SK-N-SH treated with all-trans-retinoic acid at 6 μM for 48 hours (cell line): ENCODE measurements at places on chromosomes 13 and 19.

DNA sequence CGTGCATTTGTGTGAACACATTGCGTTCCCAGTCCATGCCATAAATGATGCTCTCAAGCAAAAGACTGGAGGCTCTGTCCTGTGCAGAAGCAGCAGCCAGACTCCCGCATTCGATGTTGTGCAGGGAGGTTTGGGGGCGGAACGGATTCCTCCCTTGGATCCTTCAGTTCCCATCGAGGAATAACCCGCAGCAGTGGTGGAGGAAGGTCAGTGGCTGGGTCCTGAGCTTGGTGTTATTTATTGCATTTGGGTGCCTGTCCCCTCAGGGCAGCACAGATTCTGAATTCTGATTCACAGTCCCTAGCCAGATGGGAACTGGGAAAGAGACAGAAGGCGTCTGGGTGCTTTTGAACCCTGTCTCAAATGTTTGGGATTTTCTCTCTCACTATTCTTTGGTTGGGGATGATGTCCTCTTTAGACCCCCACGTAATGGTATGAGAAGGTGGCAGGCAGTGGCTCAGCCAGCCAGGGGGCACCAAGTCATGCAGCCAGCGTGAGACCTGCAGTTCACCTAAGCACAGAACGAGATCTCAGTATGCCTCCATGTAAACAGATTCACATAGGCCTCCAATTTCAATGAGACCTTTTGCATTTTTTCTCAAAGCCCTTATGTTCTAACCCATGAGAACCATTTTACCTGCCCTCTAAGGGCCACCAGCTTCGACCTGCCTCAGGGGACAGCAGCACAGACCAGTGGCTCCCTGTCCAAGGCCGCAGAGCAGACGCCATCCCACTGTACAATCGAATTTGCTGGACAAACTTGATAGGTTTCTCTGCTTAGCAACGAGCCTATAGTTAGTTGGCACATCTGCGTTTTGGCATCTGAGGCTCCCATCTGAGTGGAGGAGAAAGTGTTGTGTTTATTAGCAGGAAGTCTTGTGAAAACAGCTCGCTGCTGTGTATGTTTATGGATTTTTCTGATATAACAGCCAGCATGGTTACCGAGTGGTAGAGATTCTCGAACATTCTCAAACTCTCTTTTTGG lies 17.8 kb downstream of the KCTD15 start:
- no peak; the same call in 2 of the 3 replicates for ATAC-seq

- no peak for ATAC-seq
Measured at GRCh38 chr19:7624810-7625209, 4.5 kb downstream of the XAB2 start.

- ATAC-seq, result no peak
Measured at GRCh38 chr19:12774588-12775555, at the start of gene HOOK2. Gene HOOK2 (minus strand): TSS chr19:12775552. CDS start chr19:12775449, 103 bp downstream.

DNA sequence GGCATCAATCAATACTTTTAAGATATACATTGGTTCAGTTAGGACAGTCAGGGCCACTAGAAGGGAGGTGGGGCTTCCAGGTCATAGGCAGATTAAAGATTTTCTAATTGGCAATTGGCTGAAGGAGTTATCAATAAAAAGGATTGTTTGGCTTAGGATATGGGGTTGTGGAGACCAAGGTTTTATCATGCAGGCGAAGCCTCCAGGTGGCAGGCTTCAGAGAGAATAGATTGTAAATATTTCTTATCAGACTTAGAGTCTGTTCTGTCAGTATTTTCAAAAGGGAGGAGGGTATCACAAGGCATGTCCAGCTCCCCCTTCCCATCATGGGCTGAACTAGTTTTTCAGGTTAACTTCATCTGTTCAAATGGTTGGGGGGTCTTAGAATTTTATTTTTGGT lies 77.4 kb upstream of the FARP1 start:
- no peak for ATAC-seq

DNA sequence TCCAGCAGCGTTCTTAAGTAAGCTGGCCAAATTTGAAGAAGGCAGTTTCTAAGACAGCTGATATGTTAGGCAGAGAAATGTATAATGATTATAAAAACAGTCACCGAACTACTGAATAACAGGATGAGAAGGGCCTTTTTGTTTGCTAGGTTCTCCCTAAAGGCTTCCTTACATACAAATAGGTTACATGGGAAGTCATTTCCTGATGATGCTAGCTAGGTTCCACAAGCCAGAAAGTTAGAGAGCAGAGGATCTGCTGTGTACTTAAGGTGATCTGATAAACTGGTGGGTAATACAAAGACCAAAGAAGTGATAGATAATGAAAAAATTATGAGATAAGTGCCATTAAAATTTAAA lies 139.7 kb downstream of the VWA8 start:
- ATAC-seq, result no peak

GRCh38 chr19:44848812-44849447 lies 2.8 kb downstream of the NECTIN2 start:
- no peak for ATAC-seq

DNA sequence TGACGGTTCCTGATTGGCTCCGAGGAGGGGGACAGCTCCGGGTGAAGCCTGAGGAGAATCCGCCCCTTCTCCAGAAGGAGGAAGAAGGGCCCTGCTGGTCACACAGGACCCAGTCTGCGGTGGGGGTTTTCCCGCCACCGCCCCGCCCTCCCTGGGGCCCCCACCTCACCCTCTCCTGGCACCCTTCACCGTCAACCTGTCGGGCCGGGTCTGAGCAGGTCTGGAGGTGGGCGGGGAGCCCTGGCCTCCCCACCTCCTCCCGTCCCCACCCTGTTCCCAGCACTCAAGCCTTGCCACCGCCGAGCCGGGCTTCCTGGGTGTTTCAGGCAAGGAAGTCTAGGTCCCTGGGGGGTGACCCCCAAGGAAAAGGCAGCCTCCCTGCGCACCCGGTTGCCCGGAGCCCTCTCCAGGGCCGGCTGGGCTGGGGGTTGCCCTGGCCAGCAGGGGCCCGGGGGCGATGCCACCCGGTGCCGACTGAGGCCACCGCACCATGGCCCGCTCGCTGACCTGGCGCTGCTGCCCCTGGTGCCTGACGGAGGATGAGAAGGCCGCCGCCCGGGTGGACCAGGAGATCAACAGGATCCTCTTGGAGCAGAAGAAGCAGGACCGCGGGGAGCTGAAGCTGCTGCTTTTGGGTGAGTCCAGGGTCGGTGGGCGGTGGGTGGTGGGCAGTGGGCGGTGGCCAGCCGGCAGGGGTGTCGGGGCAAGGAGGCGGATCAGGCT lies at the start of gene GNA15:
Gene GNA15 (plus strand): TSS at position 73 of the 723 bp plus-strand sequence. CDS start 418 bp downstream, at position 491.
- no peak for ATAC-seq

DNA sequence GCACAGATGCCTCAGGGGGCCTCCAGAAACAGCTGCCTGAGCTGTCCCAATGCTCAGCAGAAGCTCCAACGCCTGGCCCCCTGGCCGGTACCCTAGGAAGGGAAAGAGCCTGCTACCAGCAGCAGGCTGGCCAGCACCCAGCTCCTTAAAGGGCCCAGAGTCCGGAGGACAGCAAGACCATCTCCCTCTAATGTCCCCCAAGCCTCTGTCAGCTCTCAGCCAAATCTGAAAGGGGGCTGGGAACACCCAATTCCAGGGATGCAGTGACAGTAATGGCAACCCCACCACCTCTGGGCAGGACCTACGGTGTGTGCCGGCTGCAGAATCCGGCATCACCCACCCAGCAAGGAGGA lies 4.2 kb downstream of the PPP6R1 start:
- no peak for ATAC-seq

GRCh38 chr13:38483623-38484022 lies 134.0 kb downstream of the UFM1 start:
- ATAC-seq, result no peak

- ATAC-seq, result no peak
Measured at GRCh38 chr19:58034477-58034793, 610 bp downstream of the ZSCAN1 start.

- no peak for ATAC-seq
Measured at GRCh38 chr13:52703482-52703881, 36.1 kb downstream of the CNMD start.

- no peak for ATAC-seq
Measured at GRCh38 chr13:111317042-111317550, 3.3 kb upstream of the TEX29 start.

GRCh38 chr13:44022196-44022595 lies 142.5 kb downstream of the LACC1 start:
- ATAC-seq, result no peak

GRCh38 chr19:12628040-12629022 lies 17.6 kb downstream of the ZNF791 start:
- no peak for ATAC-seq

- peak; percentile 83 for ATAC-seq
Measured at GRCh38 chr19:52993342-52994178, 20.2 kb upstream of the ERVV-1 start.

DNA sequence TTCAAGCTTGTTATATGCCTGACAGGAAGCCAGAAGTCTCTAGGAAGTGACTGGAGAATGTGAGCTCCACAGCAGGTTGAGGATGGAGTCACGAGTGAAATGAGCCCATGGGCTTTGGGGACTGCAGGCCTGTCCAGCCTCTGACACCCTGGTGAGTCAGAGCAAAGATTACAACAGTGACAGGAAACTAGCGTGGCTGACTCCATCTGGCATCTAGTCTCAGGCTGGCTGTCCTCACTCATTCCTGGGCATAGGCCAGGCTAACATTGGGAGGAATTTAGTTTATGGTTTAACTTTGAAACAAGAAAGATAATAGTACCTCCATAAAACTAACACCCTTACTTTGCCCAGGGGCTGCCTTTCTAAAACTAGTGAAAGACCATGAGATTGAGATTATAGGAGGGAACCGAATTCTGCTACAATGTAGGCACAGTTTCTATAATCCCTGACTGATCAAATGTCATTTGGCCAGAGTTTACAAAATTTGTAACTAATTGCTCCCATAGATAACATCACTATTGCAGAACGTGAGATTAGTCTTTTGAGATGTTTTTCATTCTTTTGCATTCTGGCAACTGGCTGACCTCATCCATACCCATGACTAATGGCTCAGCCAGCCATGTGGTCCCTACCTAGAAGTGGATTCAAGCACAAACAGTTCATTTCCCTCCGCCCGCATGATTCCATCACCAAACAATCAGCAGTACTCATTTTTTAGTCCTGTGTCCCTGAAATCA lies 28.4 kb downstream of the PSG1 start:
- peak; percentile 95 for ATAC-seq
